ENCODE measurements at places on chromosomes 3 and 15. TPM values are rescaled to one million over a fixed set of nuclear protein-coding genes. Genes with fewer than 3 reads are reported as not detected.
A peak's percentile ranks its signal among the peaks of the same experiment; 100 is the strongest.

- peaks cover 87% of the 10 kb centered on the region for H3K4me1 ChIP-seq
- peak overlapping the region; percentile 62 for H3K27ac ChIP-seq
- DNase-seq: no peak
These were observed 101.4 kb downstream of the FNDC3B start for GRCh38 chr3:172140499-172141391.

GRCh38 chr3:64449026-64449425 is 223.8 kb upstream of the PRICKLE2 start:
- H3K4me1 ChIP-seq: peaks cover 17% of the 10 kb centered on the region
- no peak overlapping the region for H3K27ac ChIP-seq
- no peak for DNase-seq
- H3K4me3 ChIP-seq: no peak overlapping the region
- peaks cover 11% of the 10 kb centered on the region for H3K27me3 ChIP-seq
- H3K36me3 ChIP-seq: no peaks in the 10 kb centered on the region

GRCh38 chr3:127469760-127470159 is 120.8 kb downstream of the TPRA1 start:
- no peak overlapping the region for H3K4me3 ChIP-seq
- no peaks in the 10 kb centered on the region for H3K4me1 ChIP-seq
- no peak overlapping the region for H3K27ac ChIP-seq
- no peaks in the 10 kb centered on the region for H3K27me3 ChIP-seq
- no peak for DNase-seq
- no peaks in the 10 kb centered on the region for H3K36me3 ChIP-seq

- no peak overlapping the region for H3K27ac ChIP-seq
- H3K36me3 ChIP-seq: no peaks in the 10 kb centered on the region
- H3K4me1 ChIP-seq: no peaks in the 10 kb centered on the region
These were observed 308.5 kb downstream of the ROBO2 start for GRCh38 chr3:77348244-77348855.

Gene OPA1
- total RNA-seq: 117 TPM

Gene GP9
- total RNA-seq: not detected

Gene ZNF774
- 2.9 TPM for total RNA-seq

All from stomach (tissue), 19 donors.